Stimulated activated CD4-positive, alpha-beta T cell treated with anti-CD3 and anti-CD28 coated beads, Interleukin-4, amount 100 ng/mL, for 1 hour (primary cell): ENCODE measurements at places on chromosomes 12 and 14.

- peak; percentile 69 for DNase-seq
Measured at GRCh38 chr12:92505254-92506231, 197.2 kb upstream of the PLEKHG7 start.

DNA sequence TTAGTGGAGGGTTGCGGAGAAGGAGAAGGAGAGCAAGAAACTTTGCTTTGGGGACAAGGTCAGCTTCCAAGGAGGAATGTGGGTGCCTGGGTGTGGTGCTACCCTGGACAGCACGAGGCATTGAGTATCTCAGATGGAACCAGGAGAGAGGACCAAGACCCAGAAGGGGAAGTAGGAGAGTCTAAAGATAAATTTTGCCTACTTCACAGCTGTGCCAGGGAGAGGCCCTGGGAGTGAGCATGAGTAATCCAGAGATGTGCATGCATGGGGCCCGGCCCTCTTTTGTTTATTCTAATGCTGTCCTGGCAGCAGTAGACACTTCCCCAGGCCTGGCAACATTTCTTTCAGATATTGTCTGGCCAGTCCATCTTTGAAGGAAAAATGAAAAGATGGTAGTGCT, 49.5 kb upstream of the GNPNAT1 start:
- DNase-seq = no peak

- peak; percentile 30 for DNase-seq
Measured at GRCh38 chr12:91109148-91109564, 2.1 kb downstream of the LUM start.

- no peak for DNase-seq
Measured at GRCh38 chr12:79411791-79412190, 279.0 kb downstream of the PAWR start.

DNA sequence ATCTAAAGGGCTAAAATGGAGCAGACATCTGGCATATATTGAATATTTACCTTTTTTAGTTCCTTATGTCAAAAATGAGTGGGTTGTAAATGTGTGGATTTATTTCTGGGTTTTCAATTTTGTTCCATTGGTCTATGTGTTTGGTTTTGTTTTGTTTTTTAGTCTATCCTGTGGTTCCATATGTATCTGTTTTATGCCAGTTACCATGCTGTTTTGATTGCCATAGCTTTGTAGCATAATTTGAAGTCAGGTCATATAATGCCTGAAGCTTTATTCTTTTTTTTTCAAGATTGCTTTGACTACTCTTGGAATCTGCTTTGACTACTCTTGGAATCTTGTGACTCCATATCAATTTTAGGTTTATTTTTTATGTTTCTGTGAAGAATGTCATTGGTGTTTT, 133.2 kb downstream of the MIPOL1 start:
- DNase-seq = no peak

GRCh38 chr12:67377021-67377420, 107.9 kb downstream of the CAND1 start:
- no peak for DNase-seq

GRCh38 chr12:50517421-50518048, 12.8 kb downstream of the DIP2B start:
- no peak for DNase-seq

- no peak for DNase-seq
Measured at GRCh38 chr12:33634544-33634943, 194.9 kb upstream of the SYT10 start.
